DMS79 (cell line): ENCODE measurements at places on chromosomes 6 and 20.
A peak's percentile ranks its signal among the peaks of the same experiment; 100 is the strongest.

DNA sequence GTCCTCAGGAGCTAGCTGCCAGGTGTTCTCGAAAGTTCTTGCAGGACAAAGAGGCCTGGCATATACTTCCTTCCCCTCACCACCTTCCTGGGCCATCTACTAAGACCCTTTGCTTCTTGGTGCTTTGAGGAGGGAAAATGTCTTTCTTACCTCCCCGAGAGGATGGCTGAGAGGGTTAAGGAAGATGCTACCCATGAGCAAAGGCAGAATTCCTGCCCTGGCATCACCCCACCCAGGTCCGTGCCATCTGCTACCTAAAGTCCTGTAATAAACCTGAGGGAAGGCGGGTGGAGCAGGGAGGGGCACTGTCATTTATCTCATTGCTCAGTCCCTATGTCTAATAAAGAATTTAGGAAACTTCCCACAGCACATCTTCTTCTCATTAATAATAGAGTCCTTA lies 16.2 kb downstream of the GFOD1 start:
- no peak for DNase-seq

DNA sequence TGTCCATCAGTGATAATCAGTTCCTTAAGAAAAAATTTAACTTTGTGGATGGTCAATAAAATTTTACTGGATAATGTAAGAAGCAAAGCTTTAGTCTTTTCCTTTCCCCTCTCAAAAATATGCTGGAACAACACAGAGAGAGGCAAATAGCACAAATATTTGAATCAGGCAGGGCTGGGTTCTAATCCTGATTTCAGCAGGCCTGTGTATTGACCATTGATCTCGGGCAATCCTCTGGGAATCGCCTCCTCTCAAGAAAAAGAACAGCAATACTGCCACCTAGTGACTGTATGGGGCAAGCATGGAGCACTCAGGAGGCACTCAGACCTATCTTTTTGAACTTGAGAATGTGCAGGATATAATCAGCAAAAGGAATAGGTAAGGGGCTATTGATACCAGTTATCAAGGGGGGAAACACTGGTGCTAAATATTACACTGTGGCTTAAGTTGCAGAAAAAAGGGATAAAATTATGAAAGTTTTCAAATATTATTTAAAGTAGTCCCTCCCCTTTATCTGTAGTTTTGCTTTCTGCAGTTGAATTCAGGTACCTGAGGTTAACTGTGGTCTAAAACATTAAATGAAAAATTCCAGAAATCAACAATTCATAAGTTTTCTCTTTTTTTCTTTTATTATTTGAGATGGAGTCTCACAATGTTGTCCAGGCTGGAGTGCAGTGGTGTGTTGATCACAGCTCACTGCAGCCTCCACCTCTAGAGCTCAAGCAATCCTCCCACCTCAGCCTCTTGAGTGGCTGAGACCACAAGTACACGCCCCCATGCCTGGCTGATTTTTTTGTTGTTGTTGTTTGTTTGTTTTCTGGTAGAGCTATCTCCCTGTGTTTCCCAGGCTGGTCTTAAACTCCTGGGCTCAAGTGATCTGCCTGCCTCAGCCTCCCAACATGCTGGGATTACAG lies 91.8 kb upstream of the NHSL1 start:
- DNase-seq: peak; percentile 41

DNA sequence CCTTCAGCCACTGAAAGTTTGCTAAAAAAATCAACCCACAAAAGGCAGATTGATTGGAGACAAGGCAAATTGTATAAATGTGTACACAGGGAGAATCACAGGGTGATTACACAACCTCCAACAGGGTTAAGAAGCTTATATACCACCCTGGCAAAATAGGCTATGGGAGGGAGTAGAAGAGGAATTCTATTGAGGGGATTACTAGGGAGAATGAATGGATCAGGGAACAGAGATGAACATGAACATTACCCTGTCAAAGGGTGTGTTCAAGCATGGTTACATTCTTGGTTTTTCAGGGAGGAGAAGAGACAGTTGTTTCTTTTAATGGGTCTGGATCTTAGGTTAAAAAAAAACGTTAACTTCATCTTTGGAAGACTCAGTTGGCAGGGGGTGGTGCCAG lies 5.1 kb upstream of the MRS2 start:
- no peak for DNase-seq

- DNase-seq: no peak
Observed at GRCh38 chr6:135906972-135907465, 55.5 kb downstream of the PDE7B start.

DNA sequence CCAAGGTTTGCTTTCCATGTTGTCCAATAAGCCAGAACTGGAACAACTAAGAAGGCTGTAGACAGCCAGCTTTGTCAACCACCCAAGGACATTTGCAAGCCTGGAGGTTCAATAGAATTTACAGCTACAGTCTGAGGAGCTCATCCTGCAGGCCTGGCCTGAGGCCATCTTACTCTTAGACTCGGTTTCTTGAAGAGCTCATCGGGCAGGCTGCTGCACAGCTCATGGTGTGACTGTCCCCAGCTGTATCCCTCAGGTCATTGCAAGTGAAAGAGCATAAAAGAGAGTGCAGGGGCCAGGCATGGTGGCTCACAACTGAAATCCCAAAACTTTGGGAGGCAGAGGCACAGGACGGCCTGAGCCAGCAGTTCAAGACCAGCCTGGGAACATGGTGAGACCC lies 96.9 kb upstream of the FOXQ1 start:
- DNase-seq: no peak

GRCh38 chr20:13338097-13338661 lies 117.1 kb downstream of the ISM1 start:
- DNase-seq: no peak

DNA sequence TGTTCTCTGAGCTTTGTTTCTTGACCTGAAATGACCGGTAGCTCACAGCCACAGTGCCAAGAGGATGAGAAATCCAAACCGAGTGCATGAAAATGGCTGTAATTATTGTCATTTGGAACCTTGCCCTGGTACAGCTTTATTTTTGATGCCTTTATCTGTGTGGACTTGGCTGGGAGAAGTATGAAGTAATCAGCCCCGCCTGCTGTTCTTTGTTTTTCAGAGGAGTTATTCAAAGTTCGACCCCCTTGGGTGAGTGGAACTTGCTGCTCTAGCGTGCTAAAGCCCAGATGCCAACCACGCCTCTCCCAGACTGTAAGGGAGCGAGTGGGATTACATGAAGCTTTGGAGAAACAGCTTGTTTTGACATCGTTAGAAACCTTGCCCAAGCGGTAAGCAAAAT lies 48.3 kb downstream of the ECT2L start:
- no peak for DNase-seq

DNA sequence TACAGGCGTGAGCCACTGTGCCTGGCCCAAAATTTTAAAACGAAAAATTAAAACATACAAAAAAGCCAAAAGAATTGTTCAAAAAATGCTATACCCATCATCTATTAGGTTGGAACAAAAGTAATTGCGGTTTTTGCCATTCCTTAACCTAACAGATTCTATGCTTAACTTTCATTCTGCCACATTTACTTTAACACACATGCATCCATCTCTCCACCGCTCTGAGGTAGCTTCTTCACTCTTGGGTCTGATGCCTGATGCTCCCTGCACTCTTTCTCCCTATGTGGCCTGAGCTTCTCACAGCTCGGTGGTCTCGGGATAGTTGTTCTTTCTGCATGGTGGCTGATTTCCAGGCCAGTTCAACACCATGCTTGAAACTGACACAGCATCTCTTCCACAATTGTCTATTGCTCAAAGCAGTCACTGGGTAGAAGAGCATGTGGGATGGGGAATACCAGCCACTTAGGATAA lies 4.7 kb upstream of the MANBAL start:
- no peak for DNase-seq

DNA sequence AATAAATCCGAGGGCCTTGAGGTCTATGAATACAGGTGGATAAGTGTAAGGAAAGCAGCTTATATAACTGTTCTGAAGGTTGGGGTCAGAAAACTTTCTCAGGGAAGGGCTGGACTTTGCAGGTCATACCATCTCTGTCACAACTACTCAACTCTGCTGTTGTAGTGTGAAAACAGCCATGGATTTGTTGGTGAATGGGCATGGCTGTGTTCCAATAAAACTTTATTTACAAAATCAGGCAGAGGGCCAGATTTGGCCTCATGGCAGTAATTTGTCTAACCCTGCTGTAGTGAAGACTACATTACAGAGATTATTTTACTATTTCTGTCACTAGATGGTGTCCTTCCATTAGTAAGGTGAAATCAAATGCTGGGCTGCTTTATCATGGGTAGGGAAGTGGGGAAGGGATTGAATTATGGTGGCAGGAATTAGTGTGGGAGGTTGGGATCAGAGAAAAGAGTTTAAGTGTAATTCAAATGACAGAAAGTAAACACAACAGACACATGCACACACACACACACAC lies 409.6 kb upstream of the CHD6 start:
- DNase-seq: no peak

GRCh38 chr20:9981829-9982228 lies 53.0 kb upstream of the ANKEF1 start:
- DNase-seq: peak; percentile 15

GRCh38 chr6:135310291-135310690 lies 129.2 kb downstream of the MYB start:
- DNase-seq: peak; percentile 31

DNA sequence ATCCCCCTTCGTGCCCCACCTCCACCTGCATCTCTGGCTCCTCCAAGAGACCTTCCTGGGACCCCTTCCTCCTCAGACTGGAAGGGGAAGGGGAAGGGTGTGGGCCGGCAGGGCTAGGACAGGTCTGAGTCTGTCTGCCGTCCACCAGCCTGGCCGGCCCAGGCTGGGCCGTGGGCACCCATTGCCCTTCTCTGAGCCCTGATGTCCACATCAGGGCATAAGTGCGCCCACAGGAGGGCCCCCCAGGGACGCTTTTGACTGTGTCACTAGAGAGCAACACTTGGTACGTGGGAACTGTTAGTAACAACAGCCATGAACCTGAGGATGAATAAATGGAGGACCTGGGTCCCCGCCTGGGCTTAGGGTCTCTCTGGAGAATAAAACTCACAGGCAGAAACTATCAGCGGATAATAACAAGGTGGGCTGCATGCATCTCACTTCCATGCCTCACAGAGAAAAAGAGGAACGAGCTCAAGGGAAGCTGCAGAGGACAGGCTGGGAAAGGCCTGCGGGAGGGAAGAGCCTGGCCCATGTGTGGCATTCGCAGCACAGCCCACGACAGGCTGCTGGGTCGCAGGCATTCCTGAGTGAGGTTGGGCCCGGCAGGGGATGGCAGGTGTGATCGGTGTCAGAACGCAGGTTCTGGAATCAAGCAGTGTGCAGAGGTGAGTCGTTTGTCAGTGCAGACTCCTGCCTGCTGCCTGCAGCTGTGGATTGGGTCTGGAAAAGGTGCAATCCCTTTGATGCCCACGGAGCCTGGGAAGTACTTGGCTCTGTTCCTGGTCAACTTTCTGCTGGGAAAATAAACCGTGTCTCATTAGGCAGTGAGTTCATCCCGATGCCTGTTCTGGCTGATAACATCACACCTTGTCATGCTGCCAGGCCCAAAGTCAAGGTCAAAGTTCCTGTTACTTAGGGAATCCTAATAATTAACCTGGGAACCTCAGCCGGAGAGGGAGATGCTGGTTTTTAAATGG lies 60.9 kb downstream of the BCAS4 start:
- no peak for DNase-seq

GRCh38 chr20:16848061-16848460 lies 99.9 kb downstream of the OTOR start:
- no peak for DNase-seq
